ENCODE measurements at places on chromosomes 7 and 10.

- DNase-seq, result no peak
Measured at GRCh38 chr7:124072603-124073309, 39.9 kb upstream of the TMEM229A start.

DNA sequence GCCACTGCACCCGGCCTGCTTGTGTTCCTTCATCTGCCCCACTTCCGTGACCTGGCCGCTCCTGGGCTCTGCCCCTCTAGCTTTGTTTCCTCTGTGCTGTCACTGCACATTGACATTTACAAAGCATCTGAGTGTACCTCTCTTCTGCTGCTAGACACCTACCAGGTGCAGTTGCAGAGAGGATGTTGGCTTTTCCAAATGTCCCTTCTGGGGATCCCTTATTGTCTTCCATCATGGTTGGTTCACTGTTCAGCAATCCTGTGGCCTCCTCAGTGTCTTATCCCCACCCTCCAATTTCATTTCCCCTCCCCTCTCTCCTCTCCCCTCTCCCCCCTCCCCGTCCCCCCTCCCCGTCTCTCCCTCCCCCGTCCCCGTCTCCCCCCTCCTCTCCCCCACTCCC lies 13.8 kb downstream of the VWA2 start:
- no peak for DNase-seq

DNA sequence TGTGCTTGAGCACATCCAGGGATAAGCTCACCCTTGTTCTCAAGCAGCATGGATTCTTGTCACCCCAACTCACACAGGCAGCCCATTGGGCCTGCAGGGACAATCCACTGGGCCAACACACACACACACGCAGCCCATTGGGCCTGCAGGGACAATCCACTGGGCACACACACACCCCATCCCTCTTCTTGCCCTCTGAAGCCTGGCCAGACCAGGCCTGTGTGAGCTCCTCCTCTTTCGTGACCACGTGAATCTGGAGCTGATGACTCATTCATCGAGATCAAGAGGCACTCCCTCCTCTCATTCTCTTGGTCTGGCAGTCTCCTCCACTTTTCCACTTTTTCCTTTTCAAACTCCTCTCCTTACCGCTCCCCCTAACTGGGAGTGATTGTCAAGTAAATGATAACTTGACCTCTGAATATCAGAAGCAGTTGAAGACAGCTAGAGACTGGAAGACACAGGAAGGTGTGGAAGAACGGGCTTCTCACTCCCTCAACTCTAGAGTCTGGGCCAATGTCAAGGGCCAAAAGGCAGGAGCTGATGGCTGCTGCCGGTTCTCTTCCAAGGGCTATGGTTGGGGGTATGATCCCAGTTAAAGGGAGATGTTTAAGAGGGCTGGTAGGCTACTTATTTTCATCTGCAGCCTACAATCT lies 89.7 kb downstream of the HIPK2 start:
- no peak for DNase-seq

DNA sequence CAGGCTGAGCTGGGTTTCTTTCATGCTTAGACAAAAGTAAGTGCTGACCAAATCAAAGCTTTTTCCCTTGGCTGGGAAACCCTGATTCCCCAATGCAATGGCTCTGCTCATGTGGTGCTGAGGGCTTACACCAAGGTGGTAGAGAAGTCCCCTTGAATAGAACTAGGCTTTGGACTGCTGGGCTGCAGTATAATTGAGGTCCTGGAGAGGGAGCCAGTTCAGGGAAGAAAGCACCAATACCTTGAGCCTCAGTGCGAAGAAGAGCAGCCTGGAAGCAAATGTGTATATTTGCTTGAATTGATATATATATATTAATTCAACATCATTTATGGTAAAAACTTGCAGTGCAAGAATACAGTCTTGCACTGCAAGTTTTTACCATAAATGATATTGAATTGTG lies 391.1 kb downstream of the RPS24 start:
- no peak for DNase-seq

DNA sequence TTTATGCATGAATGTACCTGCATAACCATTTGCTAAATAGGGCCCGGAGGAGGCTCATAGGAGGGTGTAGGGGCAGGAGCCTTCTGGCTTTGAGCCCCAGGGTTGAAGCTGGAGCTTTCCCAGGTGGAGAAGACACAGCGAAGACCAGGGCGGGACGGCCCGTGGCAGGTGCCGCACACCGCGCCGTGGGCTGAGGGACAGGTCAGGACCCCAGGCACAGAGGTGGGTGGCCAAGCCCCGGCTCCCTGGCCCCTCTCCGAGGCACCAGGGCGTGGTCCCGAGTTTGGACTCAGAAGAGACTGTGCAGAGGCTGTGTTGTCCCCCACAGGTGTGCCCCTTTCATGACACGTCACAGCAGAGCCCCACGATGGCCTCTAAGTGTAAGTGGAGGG lies 56.5 kb downstream of the PWWP2B start:
- DNase-seq, result no peak

GRCh38 chr7:24328050-24328449 lies 44.1 kb downstream of the NPY start:
- DNase-seq, result no peak

DNA sequence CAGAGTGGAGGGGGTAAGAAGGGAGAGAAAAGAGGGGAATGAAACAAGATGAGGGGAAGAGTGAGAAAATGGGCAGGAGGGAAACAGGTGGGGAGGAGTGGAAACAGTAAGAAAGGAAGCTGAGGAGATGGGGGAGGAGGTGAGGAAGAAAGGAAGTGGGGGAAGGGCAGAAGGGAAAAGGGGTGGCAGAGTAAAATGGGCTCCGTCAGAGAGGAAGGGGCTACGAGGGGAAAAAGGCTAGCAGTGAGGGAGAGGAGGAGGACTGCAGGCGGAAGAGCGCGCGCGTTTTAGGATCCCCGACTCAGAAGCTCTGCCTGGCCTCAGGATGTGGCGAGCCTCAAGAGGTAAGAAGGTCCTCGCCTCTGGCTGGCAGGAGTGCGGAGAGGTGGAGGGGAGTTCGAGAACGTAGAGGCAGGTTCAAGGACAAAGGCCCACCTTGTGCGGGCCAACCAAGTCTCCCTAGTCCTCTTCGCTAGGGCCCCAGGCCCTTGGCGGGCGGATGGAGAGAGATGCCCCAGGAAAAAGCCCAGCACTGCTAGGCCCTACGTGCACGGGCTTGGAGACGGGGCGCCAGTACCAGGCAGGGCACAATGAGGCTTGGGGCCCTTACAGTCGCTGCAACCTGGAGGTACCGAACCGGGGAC lies 5.8 kb upstream of the NKX2-3 start:
- DNase-seq, result no peak
